ENCODE measurements at places on chromosomes 2 and 18. TPM values are rescaled to one million over a fixed set of nuclear protein-coding genes. Genes with fewer than 3 reads are reported as not detected.

DNA sequence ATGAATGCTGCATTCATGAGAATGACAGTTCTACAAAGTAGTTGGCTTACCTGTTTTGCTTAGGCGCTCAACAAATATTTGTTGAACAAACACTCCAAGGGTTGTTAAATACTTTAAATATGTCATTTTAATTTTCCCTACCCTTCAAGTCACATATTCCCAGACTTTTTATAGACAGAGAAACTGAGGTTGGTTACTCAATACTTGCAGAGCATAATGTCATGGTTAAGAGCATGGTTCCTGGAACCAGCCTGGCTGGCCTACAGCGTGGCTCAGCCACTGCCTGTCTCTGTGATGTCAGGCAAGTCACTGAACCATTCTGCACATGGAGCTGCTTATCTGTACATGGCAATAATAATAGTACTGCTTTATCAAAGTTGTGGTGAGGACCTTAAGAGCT, 120.0 kb upstream of the STK17B start:
- no peak for DNase-seq

The AGAP1 gene
- total RNA-seq: 46.3 TPM

The LONRF2 gene
- 8.9 TPM for total RNA-seq

DNA sequence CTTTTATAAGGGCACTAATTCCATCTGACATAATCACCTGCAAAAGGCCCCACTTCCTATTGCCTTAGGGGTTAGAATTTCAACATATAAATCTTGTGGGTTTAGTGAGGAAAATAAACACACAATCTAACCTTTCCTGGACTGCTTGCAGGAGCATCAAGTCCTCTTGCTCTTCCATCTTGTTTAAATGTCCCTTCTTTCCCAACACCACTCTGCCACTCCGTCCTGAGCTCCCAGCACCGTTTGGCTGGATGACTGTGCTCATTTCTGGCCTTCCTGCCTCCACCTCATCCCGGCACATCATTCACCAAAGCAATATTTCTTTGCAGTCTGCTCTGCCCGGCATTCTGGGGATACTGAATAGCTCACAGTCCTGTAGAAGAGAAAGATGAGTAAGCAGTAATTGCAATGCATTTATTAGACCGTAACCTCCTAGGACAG, 247.8 kb downstream of the BCL2 start:
- no peak for DNase-seq

The DOCK10 gene
- total RNA-seq: 1.7 TPM

- no peak for DNase-seq
Measured at GRCh38 chr2:100446696-100447095, 23.6 kb upstream of the NMS start.

DNA sequence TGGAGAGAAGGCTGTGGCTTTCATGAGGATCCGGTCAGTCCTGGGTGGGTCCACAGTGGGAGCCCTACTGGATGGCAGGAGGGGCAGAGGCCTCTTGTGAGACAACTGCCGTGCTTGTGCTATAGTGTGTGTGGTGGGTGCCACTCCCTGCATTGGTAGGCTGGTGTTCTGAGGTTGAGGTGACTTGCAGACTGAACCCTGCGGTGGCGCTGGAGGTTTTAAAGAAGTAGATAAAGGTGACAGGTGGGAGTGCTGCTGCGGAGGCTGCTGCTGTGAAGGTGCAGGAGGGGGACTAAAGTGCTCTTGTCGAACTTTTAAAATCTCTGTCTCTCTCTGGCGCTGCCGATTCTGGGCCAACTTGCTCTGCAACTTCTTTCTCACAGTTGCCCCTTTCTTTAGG, 29.7 kb downstream of the INO80D start:
- DNase-seq: no peak

DNA sequence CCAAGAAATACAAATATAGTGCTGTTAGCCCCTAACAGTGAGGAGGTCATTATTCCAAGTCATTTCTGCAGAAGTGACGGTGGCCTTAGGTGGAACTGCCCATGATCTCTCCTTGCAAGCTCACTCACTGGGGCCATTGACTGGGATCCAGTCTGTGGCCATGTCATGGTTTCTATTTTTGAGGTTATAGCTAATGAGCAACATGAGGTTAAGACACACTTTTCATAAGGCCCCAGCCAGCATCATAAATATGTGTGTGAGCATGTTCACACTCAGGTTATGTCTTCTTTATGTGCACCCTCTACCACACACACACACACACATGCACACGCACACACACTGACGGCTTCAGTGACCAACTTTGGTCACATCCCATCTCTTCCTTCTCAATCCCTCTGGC, 484 bp downstream of the AFF3 start:
- DNase-seq: no peak

DNA sequence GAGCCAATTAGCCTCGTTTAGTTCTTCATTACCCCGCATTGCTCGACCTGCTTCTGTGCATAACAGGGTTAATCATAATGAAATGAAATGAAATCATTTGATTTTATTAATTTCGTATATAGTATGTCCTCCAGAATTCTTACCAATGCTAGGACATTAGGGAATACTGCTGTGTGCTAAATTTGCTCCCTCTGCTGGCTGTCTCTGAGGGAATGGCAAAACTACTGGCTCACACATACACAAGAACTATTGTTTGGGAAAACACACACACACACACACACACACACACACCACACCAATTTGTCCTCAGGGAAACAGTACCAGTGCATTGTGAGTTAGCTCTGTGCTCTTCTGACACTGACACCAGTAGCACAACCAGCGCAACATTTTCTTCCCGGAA, 273.3 kb upstream of the TCF4 start:
- DNase-seq: no peak

GRCh38 chr2:148876202-148876594, 1.2 kb downstream of the KIF5C start:
- DNase-seq: no peak

DNA sequence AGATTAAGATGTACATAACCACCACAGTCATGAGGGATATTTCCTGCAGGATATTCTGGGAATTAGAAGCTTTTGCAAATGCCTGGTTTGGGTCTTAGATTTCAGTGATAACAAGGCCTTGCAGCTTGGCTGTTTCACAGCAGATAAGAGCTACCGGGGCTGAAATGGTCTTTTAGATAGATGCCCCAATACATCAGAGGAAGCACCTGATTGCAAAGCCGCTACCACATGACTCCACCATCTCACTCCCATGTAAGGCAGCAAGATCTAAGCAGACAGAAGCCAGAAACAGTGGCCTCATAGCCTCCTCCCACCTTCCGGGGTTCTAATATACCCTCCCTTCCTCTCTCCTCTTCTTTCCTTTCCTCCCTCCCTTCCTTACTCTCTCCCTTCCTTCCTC, 31.1 kb upstream of the EPG5 start:
- no peak for DNase-seq

The GAREM1 gene
- 20.7 TPM for total RNA-seq

GRCh38 chr2:17195016-17195415, 323.2 kb downstream of the RAD51AP2 start:
- DNase-seq: no peak

The ZNF521 gene
- total RNA-seq: 5.3 TPM

The PRADC1 gene
- total RNA-seq: 16.3 TPM

- no peak for DNase-seq
Measured at GRCh38 chr2:40436093-40436475, 15.8 kb downstream of the SLC8A1 start.

The IL37 gene
- not detected for total RNA-seq

The REG3A gene
- total RNA-seq: 4.0 TPM

The METTL8 gene
- 26.5 TPM for total RNA-seq

DNA sequence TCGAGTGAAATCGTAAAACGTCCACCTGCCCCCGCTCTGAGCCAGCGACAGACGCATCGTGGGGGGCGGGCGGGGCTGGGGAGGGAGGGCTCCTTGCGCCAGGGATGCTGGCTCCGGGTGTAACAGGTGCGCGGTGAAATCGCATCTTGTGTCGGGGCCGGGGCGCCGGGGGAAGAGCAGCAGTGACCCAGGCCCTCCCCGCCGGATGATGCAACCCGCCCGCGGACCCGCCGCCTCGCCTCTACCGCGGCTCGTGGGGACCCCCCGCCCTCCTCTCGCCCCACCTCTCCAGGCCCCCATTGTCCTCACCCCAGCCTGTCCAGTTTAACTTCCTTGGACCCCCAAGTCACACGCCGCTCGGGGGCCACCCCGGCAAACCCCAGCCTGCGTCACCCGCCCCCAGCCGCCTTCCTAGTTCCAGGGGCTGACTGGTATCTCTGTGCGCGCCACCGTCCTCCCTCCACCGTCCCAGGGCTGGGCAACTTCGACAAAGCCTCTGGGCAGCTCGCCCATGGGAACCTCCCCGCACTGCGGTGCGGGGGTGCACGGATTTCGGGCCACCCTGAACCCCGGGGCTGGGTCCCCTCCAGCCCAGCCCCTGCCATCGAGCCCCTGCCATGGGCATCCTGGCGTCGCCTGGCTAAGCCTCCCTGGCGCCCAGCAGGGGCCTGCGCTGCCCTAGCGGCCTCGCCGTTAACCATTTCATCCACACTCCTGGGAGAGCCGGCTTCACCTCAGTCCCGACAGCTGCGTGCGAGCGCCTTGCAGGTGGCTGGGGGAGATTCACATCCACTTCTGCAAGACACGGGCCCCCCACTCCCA, 799 bp upstream of the KIF1A start:
- no peak for DNase-seq

DNA sequence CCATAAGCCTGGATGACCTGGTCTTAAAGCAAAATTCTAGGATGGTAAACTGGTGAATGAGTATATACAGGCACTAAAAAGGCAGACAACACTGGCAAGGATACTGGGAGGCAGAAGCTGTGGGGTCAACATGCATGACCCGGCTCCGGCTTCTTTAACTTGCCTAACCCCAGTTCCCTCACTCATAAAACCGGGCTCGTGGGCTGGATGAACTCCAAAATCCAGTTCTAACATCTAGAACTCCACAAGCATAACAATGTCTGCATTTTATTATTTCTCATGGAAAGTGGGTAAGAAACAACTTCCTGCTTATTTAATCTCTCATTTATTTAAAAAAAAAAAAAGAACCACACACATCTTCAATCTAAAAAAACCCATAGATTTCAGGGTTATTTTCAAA, 57.3 kb downstream of the FARSB start:
- DNase-seq: no peak

GRCh38 chr2:130985206-130985780, 108.0 kb downstream of the FAM168B start:
- DNase-seq: no peak

The UGT1A4 gene
- total RNA-seq: not detected

DNA sequence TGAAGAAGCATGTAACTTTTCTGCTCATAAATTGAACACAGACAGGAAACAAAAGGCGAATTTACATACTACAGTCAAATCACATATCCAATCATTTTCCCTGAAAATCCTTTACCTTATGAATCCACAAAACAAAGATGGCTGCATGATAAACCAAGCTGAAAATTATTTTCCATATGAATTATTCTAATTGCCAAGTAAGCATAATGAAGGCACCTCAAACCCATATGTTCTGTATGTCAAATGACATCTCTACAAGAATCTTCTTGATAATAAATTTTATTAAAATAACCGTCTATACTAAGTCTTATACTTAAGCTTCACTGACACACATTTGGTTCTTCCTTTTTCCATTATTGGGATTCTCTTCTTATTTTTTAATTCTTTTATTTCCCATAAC, 1242.6 kb downstream of the CNTNAP5 start:
- no peak for DNase-seq

GRCh38 chr2:156445296-156446220, 9.4 kb downstream of the GPD2 start:
- DNase-seq: no peak

The UPP2 gene
- not detected for total RNA-seq

DNA sequence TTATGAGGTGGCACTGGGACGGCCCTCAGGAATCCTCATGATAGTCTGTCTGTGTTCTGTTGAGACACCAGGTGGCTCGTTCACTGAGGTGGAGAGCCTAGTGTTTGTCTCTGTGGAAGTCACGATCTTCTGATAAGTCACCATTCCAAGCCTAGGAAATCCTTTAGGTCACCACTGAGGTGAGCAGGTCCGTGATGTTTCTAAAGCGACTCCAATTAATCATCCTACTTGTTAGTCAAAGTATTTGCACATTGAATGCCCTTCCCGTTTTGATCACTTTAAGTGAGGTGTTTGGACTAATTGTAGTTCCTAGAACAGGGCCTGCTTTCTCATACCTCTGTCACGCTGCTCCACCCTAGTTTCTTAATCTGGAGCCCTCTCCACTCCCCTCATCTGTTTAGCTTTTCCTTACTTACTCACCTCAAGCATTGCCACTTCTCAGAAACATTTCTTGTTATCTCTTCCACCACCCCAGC, 28.0 kb upstream of the DSG3 start:
- no peak for DNase-seq

DNA sequence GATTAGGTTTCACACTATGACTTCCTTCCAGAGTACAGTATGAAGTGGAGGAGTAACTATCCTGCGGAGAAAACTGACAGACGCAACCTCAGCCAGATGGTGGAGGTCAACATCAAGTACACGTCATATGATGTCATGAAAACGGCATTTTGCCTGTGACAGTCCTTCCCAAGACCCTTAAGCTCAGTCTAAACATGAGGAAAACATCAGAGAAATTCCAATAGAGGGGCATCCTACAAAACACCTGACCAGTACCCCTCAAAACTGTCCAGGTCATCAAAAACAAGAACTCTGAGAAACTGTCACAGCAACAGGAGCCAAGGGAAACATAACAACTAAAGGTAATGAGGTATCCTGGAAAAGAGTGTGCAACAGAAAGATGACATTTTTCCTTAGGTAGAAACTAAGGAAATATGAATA, 1.7 kb downstream of the RNU4ATAC start:
- no peak for DNase-seq

- no peak for DNase-seq
Measured at GRCh38 chr2:100365434-100365833, 43.1 kb upstream of the LONRF2 start.

DNA sequence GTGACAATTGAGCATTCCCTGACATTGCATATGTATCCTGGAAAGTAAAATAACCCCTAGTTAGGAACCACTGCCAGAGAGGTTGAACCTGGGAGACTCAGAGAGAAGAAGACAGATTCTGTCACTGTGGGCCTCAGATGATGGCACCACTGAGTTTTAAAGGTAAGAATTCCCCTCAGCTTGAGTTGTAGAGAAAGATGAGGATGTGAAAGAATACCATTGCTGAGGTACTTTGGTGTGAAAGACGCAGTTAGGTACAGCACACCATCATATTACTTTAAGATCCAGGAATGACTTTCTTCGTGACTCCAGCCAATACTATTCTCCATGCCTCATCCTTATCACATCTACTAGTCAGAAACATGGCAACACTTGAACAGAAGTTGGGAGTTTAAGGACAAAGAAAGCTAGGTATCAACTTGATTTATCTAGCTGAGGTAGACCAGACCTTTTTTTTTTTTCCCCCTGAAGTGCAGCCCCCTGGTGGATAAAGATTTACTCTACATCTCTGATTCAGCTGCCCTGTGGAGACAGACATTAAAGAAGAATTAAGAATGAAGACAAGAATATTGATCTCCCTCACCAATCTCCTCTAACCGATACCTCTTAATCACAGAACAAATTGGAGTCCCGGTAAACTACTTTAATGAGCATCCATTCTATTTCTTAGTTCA, 630.5 kb upstream of the FANCL start:
- no peak for DNase-seq

Data from type B pancreatic cell (in vitro differentiated cells).